K562 (cell line): ENCODE measurements at places on chromosomes 2 and 18. TPM values are rescaled to one million over a fixed set of nuclear protein-coding genes. Genes with fewer than 3 reads are reported as not detected.

GRCh38 chr2:232903989-232904388, 33.9 kb downstream of the SNORC start:
- H3K4me1 ChIP-seq = no peaks in the 10 kb centered on the region
- no peaks in the 10 kb centered on the region for H3K36me3 ChIP-seq
- no peak for DNase-seq
- H3K27me3 ChIP-seq = no peaks in the 10 kb centered on the region
- no peak overlapping the region for H3K27ac ChIP-seq
- H3K4me3 ChIP-seq = no peak overlapping the region

PCARE gene
- not detected in 2 replicates for total RNA-seq

- H3K4me1 ChIP-seq = no peaks in the 10 kb centered on the region
- no peak overlapping the region for H3K27ac ChIP-seq
- no peaks in the 10 kb centered on the region for H3K27me3 ChIP-seq
- no peak overlapping the region for H3K4me3 ChIP-seq
Observed at GRCh38 chr2:35803126-35803525, 552.5 kb upstream of the CRIM1 start.

- H3K4me1 ChIP-seq = no peaks in the 10 kb centered on the region
- peaks cover 21% of the 10 kb centered on the region for H3K27me3 ChIP-seq
- H3K4me3 ChIP-seq = no peak overlapping the region
- no peak for DNase-seq
- no peaks in the 10 kb centered on the region for H3K36me3 ChIP-seq
Observed at GRCh38 chr2:159089543-159089942, 121.1 kb downstream of the TANC1 start.

DNA sequence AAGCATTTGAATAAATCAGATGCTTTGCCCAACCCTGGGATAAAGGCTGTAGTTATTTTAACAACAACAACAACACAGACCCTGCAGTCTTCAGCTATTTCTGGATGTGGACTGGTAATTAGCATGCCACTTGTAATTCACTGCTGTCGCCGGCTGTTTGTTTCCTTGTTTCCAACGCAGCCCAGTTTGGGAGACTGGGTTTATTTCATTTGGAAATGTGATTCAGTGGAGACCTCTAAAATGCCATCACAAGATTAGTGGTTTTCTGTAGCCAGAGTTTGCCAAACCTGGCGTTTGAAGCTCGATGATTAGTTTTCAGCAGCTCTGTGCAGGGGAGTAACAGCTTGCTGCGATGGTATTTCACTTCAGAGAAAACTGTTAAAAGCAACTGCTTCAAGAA, 83.5 kb downstream of the LDLRAD4 start:
- no peak for DNase-seq
- H3K36me3 ChIP-seq = no peaks in the 10 kb centered on the region
- no peak overlapping the region for H3K27ac ChIP-seq
- H3K4me3 ChIP-seq = no peak overlapping the region
- H3K4me1 ChIP-seq = no peaks in the 10 kb centered on the region

DNA sequence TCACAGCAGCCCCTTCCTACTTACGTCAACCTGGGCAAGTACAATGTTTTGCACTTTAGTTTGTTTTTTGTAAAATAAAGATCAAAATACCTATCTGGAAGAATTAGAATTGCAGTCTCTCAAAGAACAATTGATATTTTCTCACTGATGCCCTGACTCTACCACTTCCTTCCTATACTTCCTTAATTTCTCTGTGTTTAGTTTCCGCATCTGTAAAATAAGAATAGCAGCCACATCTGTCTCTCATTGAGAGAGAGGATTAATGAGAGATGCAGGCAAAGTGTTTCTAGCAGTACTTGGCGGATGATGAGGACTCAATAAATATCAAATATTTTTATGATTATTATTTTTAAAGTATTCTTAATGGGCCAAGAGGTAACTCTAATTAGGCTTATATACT, 122.6 kb upstream of the PIEZO2 start:
- DNase-seq = no peak
- no peak overlapping the region for H3K27ac ChIP-seq
- H3K4me3 ChIP-seq = no peak overlapping the region

C2orf80 gene
- total RNA-seq = not detected in 2 replicates

DDX1 gene
- 190 and 203 TPM in 2 replicates for total RNA-seq

GRCh38 chr2:174628528-174629169, 31.0 kb upstream of the WIPF1 start:
- peaks cover 9% of the 10 kb centered on the region for H3K4me1 ChIP-seq
- DNase-seq = no peak
- H3K4me3 ChIP-seq = no peak overlapping the region
- H3K27me3 ChIP-seq = no peaks in the 10 kb centered on the region

GRCh38 chr2:181466661-181467576, 9.7 kb downstream of the ITGA4 start:
- H3K27me3 ChIP-seq = no peaks in the 10 kb centered on the region
- H3K27ac ChIP-seq = no peak overlapping the region
- no peaks in the 10 kb centered on the region for H3K4me1 ChIP-seq
- DNase-seq = peak; percentile 63

GATA6 gene
- total RNA-seq = 0.24 and 0.29 TPM in 2 replicates

RAB27B gene
- total RNA-seq = 2.0 and 3.1 TPM in 2 replicates

EFEMP1 gene
- 0.82 and 0.83 TPM in 2 replicates for total RNA-seq

CDH19 gene
- total RNA-seq = not detected in 2 replicates

GRCh38 chr2:120892967-120893667, 157.4 kb downstream of the GLI2 start:
- no peaks in the 10 kb centered on the region; the same call in 1 of the 2 replicates for H3K4me1 ChIP-seq
- no peak overlapping the region for H3K4me3 ChIP-seq
- DNase-seq = no peak
- no peaks in the 10 kb centered on the region for H3K36me3 ChIP-seq
- peaks cover 27% of the 10 kb centered on the region for H3K27me3 ChIP-seq

ETAA1 gene
- total RNA-seq = 8.6 TPM in 2 replicates

- H3K4me1 ChIP-seq = no peaks in the 10 kb centered on the region
- H3K36me3 ChIP-seq = no peaks in the 10 kb centered on the region
- no peak for DNase-seq
Observed at GRCh38 chr2:159850789-159851188, 52.8 kb upstream of the CD302 start.

DNA sequence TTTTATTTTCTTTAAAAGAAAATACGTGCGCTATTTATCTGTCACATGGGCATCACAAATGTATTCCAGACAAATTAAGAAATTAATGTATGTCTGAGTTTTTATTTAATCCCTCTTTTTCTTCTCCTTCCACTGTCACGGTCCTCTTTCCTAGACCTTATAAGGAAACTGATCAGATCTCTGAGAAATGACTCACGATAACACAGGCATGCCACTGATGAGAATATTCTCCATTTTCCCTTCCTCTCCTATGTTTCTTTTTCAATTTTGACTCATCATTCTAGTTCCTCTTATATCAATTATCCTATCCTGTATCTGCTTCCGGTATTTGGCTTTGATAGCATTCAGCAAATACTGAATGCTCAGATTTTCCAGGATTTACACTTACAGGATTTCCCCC, 121.8 kb downstream of the DSC3 start:
- no peak overlapping the region for H3K4me3 ChIP-seq
- no peak for DNase-seq
- no peak overlapping the region for H3K27ac ChIP-seq

DNA sequence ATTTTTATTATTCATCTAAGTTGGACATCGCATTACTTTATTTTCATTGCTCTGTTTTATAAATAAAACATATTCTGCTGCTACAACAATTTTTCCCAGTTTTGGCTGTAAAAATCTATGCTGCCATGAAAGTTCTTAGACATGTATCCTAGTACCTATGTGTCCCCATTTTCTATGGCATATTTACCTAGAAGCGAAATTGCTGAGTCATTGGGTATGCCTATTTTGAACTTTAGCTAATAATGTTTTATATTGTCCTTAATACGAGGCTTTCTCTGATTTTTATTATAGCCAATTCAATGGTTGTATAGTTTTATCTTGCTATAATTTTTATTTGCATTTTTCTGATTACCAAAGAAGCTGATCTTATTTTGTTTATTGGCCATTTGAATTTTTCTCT, 110.5 kb upstream of the DPP10 start:
- no peak for DNase-seq
- H3K36me3 ChIP-seq = no peaks in the 10 kb centered on the region
- H3K4me3 ChIP-seq = no peak overlapping the region
- H3K4me1 ChIP-seq = no peaks in the 10 kb centered on the region
- H3K27me3 ChIP-seq = no peaks in the 10 kb centered on the region

- H3K36me3 ChIP-seq = no peaks in the 10 kb centered on the region
- no peak overlapping the region for H3K4me3 ChIP-seq
- H3K27ac ChIP-seq = no peak overlapping the region
- no peaks in the 10 kb centered on the region for H3K27me3 ChIP-seq
- no peak for DNase-seq
Observed at GRCh38 chr2:180652794-180653193, 327.6 kb upstream of the UBE2E3 start.

- H3K4me1 ChIP-seq = no peaks in the 10 kb centered on the region
- H3K27ac ChIP-seq = no peak overlapping the region
- H3K27me3 ChIP-seq = no peaks in the 10 kb centered on the region
- H3K36me3 ChIP-seq = no peaks in the 10 kb centered on the region
Observed at GRCh38 chr2:7333189-7333765, 416.1 kb downstream of the RNF144A start.

- peaks cover 48% of the 10 kb centered on the region for H3K36me3 ChIP-seq
- H3K4me3 ChIP-seq = no peak overlapping the region
- H3K27me3 ChIP-seq = no peaks in the 10 kb centered on the region
- H3K27ac ChIP-seq = no peak overlapping the region
- no peaks in the 10 kb centered on the region; the same call in 2 of the 3 replicates for H3K4me1 ChIP-seq
Observed at GRCh38 chr2:171959998-171960397, 37.7 kb downstream of the HAT1 start.

GRCh38 chr2:70684846-70685622, 83.0 kb downstream of the ADD2 start:
- H3K27me3 ChIP-seq = no peaks in the 10 kb centered on the region
- DNase-seq = peak; percentile 48
- H3K36me3 ChIP-seq = peaks cover 67% of the 10 kb centered on the region
- peaks cover 34% of the 10 kb centered on the region for H3K4me1 ChIP-seq
- H3K27ac ChIP-seq = no peak overlapping the region; the same call in 2 of the 3 replicates

- H3K4me3 ChIP-seq = no peak overlapping the region
- no peaks in the 10 kb centered on the region for H3K36me3 ChIP-seq
- no peak for DNase-seq
- peaks cover 6% of the 10 kb centered on the region for H3K27me3 ChIP-seq
- H3K4me1 ChIP-seq = no peaks in the 10 kb centered on the region; the same call in 1 of the 2 replicates
Observed at GRCh38 chr2:9226458-9227380, 20.1 kb downstream of the ASAP2 start.

GRCh38 chr2:1553671-1554295, 140.5 kb downstream of the TPO start:
- no peak overlapping the region for H3K4me3 ChIP-seq
- DNase-seq = no peak
- no peaks in the 10 kb centered on the region for H3K36me3 ChIP-seq
- no peak overlapping the region for H3K27ac ChIP-seq

PLA2R1 gene
- total RNA-seq = not detected in 2 replicates

DNA sequence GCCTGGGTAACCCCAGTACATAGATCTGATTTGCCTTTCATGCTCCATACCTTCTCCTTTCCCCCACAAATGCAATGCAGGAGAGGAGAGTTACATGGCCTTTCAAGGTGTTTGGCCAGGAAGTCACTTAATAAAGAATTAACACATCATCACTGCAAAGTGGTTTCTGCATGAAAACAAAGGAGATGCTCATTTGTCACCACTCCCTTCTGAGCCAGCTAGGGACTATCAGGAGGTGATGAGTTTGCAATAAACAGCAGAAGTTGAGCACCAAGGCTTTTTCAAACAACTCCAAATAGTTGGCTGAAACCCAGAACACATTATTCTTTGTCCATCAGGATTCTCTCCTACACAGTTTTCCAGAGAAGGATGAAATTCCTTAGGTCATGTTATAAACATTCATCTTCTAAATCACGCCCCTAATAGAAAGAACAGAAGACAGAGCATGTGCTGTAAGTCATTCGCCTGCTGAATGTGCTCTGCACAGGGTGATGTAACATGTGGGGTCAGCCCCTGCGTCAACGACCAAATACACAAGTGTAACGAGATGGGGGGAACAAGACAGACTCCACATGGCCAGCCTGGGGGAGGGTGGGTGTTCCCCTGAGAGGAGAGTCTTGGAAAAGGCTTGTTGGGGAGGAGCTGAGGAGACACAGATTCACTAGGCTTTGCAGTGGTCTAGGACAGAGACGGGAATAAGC, 87.3 kb upstream of the RMDN2 start:
- no peak overlapping the region for H3K27ac ChIP-seq
- H3K36me3 ChIP-seq = no peaks in the 10 kb centered on the region

DNA sequence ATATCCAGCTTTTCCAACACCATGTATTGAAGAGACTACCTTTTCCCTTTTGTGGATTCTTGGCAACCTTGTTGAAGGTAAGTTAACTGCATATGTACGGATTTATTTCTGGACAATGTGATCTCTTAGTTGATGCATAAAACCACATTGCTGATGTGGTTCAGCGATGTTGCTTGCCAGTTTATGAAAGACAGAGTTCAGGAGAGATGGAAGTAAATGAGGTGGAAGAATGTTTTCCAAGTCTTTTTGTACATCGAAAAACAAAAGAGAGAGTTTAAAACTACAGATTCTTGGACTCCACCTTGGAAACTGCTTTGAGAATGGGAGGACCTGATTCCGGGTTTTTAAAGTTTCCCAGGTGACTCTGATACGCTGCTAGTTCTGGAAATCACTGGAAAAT, 43.8 kb downstream of the MOB4 start:
- no peak overlapping the region for H3K27ac ChIP-seq
- no peak for DNase-seq
- H3K27me3 ChIP-seq = no peaks in the 10 kb centered on the region
- no peak overlapping the region for H3K4me3 ChIP-seq

EGR4 gene
- total RNA-seq = not detected in 2 replicates

FAM110C gene
- 0.04 TPM in 1 of 2 replicates, not detected in the other for total RNA-seq

AGXT gene
- 0.18 TPM in 2 replicates for total RNA-seq

ZNF514 gene
- 13.8 and 15.5 TPM in 2 replicates for total RNA-seq

GRCh38 chr18:58100154-58100553, 56.1 kb downstream of the NEDD4L start:
- DNase-seq = no peak
- no peaks in the 10 kb centered on the region for H3K36me3 ChIP-seq
- no peak overlapping the region for H3K4me3 ChIP-seq
- no peaks in the 10 kb centered on the region for H3K27me3 ChIP-seq
- H3K4me1 ChIP-seq = no peaks in the 10 kb centered on the region
- H3K27ac ChIP-seq = no peak overlapping the region

- no peaks in the 10 kb centered on the region for H3K27me3 ChIP-seq
- no peaks in the 10 kb centered on the region for H3K4me1 ChIP-seq
- no peak for DNase-seq
Observed at GRCh38 chr2:179255129-179255528, 9.5 kb downstream of the SESTD1 start.

SRSF7 gene
- 293 and 315 TPM in 2 replicates for total RNA-seq

DNA sequence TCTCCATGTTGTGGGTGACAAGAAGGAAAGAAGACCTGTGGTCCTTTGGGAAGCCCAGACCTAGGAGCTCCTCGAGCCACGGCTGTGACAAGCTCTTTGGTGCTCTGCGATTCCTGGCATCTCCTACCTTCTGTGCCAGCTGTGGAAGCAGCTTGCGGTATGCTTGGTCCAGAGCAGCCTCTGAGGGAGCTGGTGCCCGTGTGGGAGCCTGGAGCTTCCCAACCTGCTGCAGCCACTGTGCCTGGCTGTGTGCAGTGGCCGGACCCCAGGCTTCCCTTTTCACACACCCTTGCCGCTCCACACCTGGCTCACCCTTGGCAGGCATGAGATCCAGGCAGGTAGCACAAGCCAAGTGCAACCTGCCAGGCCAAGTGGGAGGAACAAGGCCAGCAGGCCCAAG, 1328.6 kb upstream of the SLC39A10 start:
- H3K27me3 ChIP-seq = no peaks in the 10 kb centered on the region
- DNase-seq = no peak
- H3K27ac ChIP-seq = no peak overlapping the region
- H3K4me1 ChIP-seq = no peaks in the 10 kb centered on the region

- no peak overlapping the region for H3K4me3 ChIP-seq
- peaks cover 16% of the 10 kb centered on the region for H3K27me3 ChIP-seq
- H3K36me3 ChIP-seq = no peaks in the 10 kb centered on the region
Observed at GRCh38 chr2:37816036-37816435, 109.1 kb upstream of the RMDN2 start.
